IMR-90 (cell line): ENCODE measurements at places on chromosomes 6 and 20. TPM values are rescaled to one million over a fixed set of nuclear protein-coding genes. Genes with fewer than 3 reads are reported as not detected.

ENPP1 gene
- 38.9 and 39.4 TPM in 2 replicates for total RNA-seq

FAM120B gene
- total RNA-seq, result 20.8 and 28.0 TPM in 2 replicates

CNR1 gene
- not detected in 2 replicates for total RNA-seq

HLA-DMA gene
- 1.7 and 2.3 TPM in 2 replicates for total RNA-seq

PSORS1C2 gene
- not detected in 2 replicates for total RNA-seq

LRRC73 gene
- under 0.01 TPM in 2 replicates for total RNA-seq

CPXM1 gene
- total RNA-seq, result 0.83 and 1.1 TPM in 2 replicates

SLC25A27 gene
- 0.28 TPM in 1 of 2 replicates, not detected in the other for total RNA-seq

ZBP1 gene
- total RNA-seq, result not detected in 2 replicates

FRK gene
- under 0.01 TPM in 2 replicates for total RNA-seq

TRIM15 gene
- not detected in 2 replicates for total RNA-seq

FGD2 gene
- total RNA-seq, result not detected in 2 replicates

KHDC1L gene
- total RNA-seq, result 0.18 TPM in 1 of 2 replicates, not detected in the other

FAM209B gene
- total RNA-seq, result not detected in 2 replicates

THEMIS gene
- under 0.01 TPM in 1 of 2 replicates, not detected in the other for total RNA-seq

HAO1 gene
- not detected in 2 replicates for total RNA-seq

HCK gene
- not detected in 2 replicates for total RNA-seq

IRAK1BP1 gene
- total RNA-seq, result 1.9 and 2.2 TPM in 2 replicates

MYLK2 gene
- total RNA-seq, result 0.18 and 0.28 TPM in 2 replicates

FAM162B gene
- total RNA-seq, result 3.2 and 3.6 TPM in 2 replicates

GLP1R gene
- total RNA-seq, result not detected in 2 replicates

PROCR gene
- 25.0 and 36.4 TPM in 2 replicates for total RNA-seq
